Skeletal muscle cell (primary cell): ENCODE measurements at places on chromosomes 2 and 18.

GRCh38 chr2:68710756-68711155 lies 23.9 kb upstream of the ARHGAP25 start:
- no peak for DNase-seq

GRCh38 chr18:21896732-21897336 lies 156.2 kb downstream of the MIB1 start:
- DNase-seq, result no peak

GRCh38 chr2:85905187-85905666 lies 16.4 kb upstream of the ST3GAL5 start:
- no peak for DNase-seq

DNA sequence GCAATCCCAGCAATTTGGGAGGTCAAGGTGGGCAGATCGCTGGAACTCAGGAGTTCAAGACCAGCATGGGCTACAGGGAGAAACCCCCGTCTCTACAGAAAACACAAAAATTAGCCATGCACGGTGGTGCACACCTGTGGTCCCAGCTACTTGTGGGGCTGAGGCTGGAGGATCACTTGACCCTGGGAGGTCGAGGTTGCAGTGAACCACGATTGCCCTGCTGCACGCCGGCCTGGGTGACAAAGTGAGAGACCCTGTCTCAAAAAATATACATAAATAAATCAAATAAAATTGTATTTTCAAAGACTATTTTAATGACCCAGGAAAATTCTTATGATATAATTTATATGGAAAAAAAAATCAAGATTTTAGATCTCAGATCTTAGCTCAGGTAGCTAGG lies 191.5 kb downstream of the ZFP36L2 start:
- no peak for DNase-seq

GRCh38 chr2:84959566-84960506 lies 11.1 kb upstream of the KCMF1 start:
- no peak for DNase-seq

- DNase-seq, result no peak
Measured at GRCh38 chr2:66561645-66562303, 126.8 kb downstream of the MEIS1 start.

DNA sequence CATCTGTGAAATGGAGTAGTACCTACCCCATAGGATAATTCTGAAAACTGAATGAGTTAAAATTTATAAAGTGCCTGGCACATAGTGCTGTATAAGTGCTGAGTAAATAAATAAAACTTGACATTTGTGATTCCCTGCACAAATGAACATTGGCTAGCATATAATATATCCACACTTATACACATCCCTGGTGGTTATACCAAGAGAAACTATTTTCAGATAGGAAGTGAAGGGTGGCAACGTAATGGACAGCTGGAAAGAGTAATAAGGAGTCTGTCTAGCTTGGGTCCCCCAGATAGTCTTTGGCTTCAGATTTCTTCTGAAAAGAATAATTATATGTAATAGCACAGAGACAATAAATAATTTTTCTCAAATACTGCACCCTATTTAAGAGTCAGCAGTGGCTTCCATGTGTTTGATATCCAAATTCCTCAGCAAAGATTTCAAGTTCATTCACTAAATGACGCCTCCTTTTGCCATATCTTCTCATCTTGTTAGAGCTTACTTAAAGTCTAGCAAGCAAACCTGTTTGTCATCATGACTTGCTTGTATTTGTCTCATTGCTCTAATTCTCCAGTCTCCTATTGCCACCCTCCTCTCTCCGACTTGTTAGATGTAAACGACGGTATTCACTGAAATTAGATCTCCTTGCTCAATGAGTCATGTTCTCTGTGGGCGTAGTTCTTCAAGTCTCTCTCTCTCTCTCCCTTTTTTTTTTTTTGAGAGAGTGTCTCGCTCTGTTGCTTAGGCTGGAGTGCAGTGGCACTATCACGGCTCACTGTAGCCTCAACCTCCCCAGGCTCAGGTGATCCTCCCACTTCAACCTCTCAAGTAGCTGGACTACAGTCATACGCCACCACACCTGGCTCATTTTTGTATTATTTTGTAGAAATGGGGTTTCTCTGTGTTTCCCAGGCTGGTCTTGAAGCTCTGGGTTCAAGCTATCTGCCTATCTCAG lies 8.7 kb upstream of the ADGRF3 start:
- peak; percentile 90 for DNase-seq

DNA sequence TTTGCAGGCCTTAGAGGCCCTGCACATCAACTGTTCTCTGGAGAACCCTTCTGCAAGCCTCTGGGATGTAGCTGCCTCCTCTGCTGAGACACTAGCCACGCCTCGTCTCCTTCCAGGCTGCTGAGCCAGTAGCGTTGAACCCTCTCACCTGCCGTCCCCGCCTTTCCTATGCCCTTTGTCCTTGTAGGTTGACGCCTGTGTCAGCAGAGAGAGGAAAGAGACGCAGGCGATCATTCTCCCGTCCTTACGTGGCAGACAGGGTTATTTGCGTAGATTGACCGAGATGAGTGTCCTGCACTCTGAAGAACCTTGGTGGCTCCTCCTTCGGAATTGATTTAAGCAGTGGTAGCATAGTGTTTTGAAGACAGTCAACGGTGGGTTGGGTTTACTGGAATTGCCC lies 27.8 kb downstream of the ID2 start:
- DNase-seq, result no peak

DNA sequence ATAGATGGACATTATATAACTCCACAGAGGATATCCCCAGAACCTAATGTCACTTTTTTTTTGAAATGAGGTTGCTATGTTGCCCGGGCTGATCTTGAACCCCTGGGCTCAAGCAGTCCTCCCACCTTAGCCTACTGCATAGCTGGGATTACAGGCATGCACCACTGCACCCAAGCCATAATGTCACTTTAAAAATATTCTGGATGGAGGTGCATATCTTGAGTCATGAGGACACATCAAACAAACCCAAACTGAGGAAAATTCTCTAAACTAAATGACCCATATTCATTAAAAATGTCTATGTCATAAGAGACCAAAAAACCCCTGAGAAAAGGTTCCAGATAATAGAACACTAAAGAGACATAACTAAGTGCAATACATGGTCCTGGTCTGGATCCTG lies 36.3 kb downstream of the OSGEPL1 start:
- DNase-seq, result no peak

- DNase-seq, result no peak
Measured at GRCh38 chr18:58195278-58195765, 151.3 kb downstream of the NEDD4L start.

DNA sequence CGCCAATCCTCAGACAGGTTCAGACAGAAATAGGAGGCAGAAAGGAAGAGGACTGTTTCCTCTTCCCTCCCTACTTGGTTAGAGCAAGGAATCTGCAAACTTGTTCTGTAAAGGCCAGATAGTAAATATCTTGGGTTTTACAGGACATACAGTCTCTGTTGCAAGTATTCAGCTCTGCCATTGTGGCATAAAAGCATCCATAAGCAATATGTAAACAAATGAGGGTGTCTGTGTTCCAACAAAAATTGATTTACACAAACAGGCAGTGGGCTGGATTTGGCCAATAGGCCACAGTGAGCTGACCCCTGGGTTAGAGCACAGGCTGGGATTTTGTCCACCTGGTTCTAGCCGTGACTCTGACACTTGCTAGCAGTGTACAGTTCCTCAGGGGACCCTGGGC lies 89.4 kb downstream of the NRP2 start:
- DNase-seq, result no peak

DNA sequence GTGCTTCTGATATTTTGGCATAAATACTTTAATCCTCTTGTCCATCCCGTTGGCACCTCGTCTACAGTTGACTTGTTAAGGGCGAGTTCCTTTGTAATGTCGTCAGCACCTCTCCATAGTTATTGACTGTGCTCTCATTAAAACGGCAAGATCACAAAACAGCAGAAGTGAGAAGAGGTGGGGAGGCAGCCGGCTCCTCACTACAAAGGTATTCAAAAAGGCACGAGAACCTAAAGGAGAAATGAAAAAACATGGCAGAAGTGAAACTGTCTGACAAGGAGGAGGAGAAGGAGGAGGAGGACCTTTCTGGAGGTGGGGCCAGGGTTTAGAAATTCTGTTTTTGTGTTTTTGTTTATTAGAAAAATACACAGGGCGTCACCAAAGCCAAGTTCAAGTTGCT lies 235.6 kb downstream of the BCL11A start:
- no peak for DNase-seq

- peak; percentile 38 for DNase-seq
Measured at GRCh38 chr18:62128157-62128556, 58.7 kb downstream of the PIGN start.

DNA sequence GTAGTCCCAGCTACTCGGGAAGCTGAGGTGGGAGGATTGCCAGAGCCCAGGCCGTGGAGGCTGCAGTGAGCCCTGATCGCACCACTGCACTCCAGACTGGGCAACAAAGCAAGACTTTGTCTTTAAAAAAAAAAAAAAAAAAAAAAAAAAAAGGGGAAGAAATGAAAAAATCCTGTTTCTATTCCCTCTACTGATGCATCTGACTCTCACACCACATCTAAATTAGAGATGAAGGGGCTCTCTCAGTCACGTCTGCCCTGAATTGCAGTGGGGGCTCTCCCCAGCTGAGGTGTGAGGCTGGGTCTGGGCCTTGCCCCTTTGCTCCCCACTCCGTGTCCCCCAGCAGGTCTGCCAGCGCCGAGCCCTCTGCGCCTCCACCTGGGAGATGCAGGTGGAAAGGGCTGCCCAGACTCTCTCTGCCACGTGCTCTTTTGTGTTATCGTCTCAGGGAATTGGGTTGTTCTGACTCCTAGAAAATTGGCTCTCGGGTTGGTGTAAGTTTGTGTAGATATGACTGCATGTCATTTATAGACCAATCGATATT lies 30.2 kb downstream of the TRAPPC12 start:
- no peak for DNase-seq

- DNase-seq, result peak; percentile 81
Measured at GRCh38 chr2:228675091-228675490, 493.6 kb upstream of the SPHKAP start.

DNA sequence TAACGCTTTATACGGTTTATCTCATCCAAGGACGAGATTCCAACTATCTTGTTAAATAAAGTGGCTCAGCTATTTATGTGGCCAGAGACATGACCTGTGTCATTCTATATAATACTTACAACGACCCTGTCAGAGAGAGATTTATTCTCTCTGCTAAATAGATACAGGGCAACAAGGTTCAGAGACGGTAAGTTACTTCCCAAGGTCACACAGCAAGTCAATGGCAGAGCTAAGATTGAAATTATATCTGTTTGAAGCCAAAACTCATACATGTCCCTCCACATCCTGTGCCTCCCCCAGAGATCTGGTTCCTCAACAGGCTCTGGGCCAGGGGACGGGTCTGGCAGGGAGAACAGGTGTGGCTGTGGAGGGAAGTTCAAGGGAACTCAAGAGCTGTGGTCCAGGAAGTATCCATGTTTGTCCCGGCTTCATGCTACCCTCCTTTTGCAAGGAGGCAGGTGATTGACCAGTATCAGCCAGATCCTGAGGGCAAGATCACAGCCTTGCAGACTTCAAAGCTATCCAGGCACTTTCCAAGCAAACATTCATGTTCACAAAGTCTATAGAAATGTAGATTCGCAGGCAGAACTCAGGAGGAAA lies 99.8 kb downstream of the CAPN13 start:
- no peak for DNase-seq

DNA sequence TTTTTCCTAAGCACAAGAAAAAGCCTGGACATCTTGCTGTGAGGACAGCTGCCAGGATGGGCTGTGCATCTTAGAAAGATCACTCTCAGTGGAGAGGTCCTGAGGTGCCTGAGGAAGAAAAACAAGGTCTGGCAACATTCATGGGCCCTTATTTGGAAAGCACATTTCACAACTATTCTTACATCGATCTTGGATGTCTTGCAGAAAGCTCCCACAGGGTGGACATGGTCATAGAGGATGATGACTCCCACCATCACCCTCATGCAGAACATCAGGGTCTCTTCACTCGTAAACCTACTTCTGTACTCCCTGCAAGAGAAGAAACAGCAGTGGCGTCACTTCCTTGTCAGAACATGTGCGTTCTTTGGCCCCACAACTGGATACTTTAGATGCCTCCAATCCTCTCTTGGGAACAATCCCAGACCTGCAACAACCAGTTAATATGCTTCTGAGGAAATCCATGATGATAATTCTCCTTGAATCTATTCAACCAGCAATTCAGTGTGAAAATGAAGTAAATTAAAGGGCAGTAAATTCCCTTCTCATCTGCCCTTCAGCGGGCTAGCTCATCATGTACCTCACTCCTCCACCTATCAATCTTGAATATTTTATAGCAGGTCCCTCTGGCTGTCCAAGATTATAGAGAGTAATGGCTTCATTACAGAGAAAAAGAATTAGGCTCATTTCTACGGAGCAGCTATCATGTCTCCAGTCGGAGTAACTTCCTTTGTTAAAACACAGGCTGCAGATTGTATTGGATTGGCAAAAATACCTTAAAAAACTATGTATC lies 106.2 kb downstream of the CYRIA start:
- no peak for DNase-seq

DNA sequence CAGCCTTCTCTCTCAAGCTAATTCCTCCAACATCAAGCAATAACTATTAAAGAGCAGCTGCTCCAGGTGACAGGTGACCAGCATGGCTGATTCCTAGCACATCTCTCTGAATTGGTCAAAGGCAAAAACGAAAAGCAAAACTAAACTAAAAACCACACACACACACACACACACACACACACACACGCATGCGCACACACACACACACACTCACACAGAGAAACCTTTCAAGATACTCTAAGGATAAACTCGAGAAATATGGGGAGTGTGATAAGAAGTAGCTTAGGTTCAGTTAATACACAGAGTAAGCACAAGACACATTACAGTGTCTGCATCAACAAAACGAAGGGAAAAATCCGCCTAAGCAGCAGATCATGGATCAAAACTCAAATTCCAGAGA lies 74.5 kb upstream of the FZD7 start:
- DNase-seq, result no peak

- no peak for DNase-seq
Measured at GRCh38 chr18:46688853-46689525, 32.0 kb upstream of the LOXHD1 start.

DNA sequence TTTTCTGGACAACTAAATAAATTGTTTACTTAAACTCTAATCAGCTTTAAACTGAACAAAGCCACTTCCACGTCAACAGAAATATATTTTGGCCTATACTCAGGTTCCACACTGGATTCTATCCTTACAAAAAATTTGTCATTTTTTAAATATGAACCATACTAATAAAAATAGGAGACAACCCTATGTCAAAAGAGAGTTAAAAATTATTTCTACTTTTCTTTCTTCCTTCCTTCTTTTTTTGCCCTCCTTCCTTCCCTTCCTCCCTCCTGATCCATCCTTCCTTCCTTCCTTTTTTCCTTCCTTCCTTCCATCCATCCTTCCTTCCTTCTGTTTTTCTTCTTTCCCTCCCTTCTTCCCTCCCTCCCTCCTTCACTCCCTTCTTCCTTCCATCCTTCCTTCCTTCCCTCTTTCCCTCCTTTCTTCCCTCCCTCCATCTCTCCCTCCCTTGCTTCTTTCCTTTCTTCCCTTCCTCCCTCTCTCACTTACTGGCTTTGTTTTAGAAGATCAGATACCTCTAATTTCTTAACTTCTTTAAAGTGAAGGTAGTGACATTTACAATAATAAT lies 1444.9 kb downstream of the DPP10 start:
- no peak for DNase-seq

DNA sequence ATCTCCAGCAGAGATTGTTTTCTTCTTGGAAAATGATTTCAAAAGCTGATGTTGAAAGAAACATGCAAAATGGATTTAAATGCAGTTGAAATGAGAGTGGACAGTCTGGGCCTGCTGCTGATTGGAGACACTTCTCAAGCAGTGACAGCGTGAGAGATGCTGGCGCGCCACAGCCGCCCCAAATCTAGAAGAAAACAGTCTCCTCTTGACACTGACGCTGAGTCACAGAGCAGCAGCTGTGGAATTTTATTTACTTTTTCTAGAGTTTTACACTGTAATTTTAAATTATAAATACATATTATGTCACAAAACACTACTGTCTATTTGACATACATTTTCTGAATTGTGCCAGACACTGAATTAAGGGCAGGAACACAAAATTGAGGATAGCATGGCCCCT lies 121.8 kb upstream of the TMEM200C start:
- DNase-seq, result no peak
